ENCODE measurements at places on chromosomes 6 and 20.

GRCh38 chr20:35695245-35695749, 3.9 kb downstream of the NFS1 start:
- DNase-seq, result no peak

DNA sequence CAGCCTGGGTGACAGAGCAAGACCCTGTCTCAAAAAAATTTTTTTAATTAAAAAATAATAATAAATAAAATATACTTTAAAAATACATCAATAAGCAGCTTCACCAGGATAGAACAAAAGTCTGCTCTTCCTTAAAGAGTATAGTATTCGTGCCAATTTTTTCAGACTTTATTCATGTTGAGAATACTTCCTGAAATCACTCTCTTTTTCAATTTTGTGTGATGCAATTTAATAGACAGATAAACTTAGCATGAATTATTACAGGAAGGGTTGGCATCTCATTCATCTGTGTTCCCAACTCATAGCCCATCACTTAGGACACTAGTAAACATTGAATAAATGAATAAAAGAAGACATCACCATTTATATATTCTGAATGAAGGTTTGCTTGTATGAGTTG, 52.4 kb downstream of the IPCEF1 start:
- DNase-seq, result no peak

- no peak for DNase-seq
Measured at GRCh38 chr6:36290668-36291620, 21.1 kb downstream of the PNPLA1 start.

- DNase-seq, result no peak
Measured at GRCh38 chr6:169968541-169969270, 217.3 kb downstream of the ERMARD start.

GRCh38 chr6:11343963-11344723, 111.7 kb upstream of the NEDD9 start:
- DNase-seq, result no peak

DNA sequence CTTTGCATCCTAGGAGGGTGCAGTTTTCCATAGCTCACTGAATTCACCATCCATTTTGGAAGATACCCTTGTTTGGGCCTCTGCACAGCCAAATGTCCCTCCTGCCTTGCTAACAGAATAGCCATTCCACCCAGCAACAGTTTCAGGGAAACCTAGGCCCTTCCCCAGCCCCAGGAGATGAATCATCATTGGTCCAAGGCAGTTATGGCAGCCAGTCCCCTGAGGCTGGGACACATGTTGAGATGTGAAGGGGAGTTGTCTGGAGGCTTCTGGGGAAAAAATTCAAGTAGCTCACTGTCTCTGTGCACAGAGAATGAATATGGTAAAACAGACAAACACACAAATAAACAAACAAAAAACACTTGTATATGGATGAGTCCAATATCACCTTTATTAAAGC, 17.4 kb upstream of the SIRPB2 start:
- no peak for DNase-seq

DNA sequence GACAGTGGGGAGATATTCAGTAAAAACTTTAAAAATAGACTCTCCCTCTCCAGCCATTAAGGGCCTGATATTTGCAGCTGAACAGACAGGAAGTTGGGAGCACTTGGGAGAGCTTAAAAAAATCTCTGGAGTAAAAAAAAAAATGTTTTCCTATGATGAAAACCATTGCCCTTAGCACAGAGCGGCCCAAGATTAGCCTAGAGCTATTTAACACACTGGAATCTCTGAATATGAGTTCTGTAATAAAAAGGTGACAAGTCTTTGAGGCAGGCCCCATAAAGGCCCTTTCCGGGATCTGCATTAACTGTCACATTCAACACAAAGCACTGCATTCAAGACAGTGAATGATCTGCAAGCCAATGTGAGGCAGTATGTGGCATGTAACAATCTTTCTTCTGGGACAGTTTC, 393.7 kb downstream of the ZFAND3 start:
- no peak for DNase-seq

DNA sequence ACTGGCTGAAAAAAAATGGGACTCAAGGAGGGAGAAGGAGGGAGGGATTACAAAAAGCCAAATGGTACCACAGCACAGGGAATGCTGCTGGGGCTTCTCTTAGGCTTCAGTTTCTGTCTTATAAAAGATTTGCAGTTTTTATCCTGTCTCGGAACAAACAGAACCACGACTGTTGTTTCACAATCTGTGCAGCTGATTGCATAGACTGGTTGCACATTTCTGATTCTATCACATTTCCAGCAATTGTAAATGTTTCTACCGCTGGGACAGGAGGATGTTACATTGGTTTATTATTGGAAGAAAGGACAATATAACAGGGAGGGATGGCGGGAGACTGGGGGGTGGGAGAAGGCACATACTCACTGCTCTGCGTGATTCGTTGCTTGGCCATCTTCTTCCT, 73.5 kb upstream of the ARID1B start:
- no peak for DNase-seq

Measured in stimulated activated CD4-positive, alpha-beta T cell treated with anti-CD3 and anti-CD28 coated beads, Interleukin-4, amount 100 ng/mL, for 48 hours (primary cell).